Stimulated activated CD8-positive, alpha-beta memory T cell treated with anti-CD3 and anti-CD28 coated beads, Interleukin-4, amount 100 ng/mL, for 1 hour (primary cell): ENCODE measurements at places on chromosomes 1 and 21.

GRCh38 chr1:109530457-109531087, 9.1 kb upstream of the GPR61 start:
- DNase-seq = no peak

- DNase-seq = no peak
Observed at GRCh38 chr21:42013376-42013775, 3.2 kb upstream of the ZBTB21 start.

GRCh38 chr1:183916574-183916973, 111.7 kb downstream of the RGL1 start:
- DNase-seq = no peak

DNA sequence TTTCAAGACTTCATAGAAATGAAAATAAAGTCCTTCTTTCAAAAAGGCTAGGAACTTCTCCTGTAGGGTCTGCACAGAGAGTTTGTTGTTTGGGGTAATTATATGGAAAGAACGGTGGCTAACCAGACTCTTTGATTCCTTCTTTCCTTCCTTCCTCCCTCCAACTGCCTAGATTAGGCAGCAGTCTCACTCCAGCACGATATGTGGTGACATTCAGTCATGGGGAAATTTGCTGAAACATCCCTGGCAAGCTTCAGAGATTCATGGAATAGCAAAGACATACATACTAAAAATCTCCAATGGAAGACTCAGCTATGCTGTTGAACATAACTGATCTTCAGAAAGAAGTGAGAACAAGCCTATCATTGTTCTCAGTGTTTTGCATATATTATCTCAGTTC, 4.3 kb downstream of the NTMT2 start:
- DNase-seq = no peak

DNA sequence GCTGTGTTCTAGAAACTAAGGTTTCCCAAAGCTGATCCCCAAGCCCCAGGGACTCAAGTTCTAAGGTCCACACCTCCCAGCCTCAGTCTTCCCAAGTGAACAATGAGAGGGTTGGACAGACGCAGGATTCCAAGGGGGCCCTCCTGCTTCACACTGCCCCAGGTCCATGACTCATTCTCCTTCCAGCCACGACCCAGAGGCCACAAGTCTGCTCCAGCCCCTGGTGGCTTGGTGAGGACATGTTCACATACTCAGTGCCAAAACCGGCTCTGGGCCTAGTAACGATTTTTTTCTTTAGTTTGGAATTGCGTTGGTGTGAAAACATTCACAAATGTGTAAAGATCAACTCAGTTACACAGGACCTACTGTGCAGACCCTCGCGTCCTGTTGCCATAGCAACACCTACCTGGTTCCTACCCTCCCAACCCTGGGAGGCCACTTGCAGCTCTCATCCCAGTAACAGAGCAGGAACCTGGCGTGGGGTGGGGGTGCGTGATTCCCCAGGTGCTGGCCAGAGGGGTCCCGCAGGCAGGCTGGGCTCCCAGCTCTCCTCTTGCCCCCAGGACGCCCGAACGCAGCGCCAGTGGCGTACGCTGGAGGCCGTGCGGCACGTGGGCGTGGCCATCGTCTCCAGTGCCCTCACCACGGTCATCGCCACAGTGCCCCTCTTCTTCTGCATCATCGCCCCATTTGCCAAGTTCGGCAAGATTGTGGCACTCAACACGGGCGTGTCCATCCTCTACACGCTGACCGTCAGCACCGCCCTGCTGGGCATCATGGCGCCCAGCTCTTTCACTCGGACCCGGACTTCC, 57.0 kb downstream of the DISP3 start:
- DNase-seq = no peak

GRCh38 chr1:236365999-236366570, 28.0 kb upstream of the EDARADD start:
- DNase-seq = no peak
